Kidney capillary endothelial cell (primary cell): ENCODE measurements at places on chromosomes 3 and 15.
A peak's percentile ranks its signal among the peaks of the same experiment; 100 is the strongest.

- DNase-seq: no peak
Observed at GRCh38 chr15:94631608-94632007, 400.2 kb downstream of the MCTP2 start.

- DNase-seq: no peak
Observed at GRCh38 chr3:141383555-141384129, 15.3 kb downstream of the ZBTB38 start.

DNA sequence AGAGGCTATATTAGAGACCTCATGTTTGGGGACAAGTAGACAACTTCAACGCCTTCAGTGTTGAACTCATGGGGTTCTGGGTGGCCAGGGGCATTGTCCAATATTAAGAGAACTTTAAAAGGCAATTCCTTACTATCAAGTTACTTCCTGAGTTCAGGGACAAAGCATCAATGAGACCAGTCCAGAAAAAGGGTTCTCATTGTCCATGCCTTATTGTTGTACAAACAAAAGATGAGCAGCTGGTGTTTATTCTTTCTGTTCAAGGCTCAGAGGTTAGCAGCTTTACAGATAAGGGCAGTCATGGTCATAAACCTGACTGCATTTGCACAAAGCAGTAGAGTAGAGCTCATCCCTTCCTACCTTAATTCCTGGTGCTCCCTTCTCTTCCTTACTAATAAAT, 18.5 kb upstream of the PDHB start:
- no peak for DNase-seq

DNA sequence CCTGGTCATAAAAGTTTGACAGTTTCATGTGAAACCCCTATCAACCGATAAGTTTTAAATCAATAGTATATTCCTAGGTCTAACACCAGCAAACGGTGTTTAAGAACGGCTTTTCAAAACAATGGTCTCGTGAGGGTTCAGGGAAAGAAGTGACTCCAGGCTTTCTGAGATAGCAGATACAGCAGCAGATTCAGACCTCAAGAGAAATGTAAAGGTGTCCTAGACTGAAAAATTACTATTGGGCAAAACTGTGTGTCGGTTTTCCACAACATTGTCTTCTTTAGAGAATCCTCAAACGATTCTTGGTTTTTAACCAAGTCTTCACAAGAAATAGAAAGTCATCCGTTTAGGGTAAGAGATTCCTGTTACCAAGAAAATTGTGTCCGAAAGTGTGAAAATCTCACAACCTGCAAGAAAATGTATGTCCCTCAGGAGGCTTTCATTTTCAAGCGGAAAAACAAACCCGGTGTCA, 1.2 kb downstream of the SETD2 start:
- peak; percentile 38 for DNase-seq

DNA sequence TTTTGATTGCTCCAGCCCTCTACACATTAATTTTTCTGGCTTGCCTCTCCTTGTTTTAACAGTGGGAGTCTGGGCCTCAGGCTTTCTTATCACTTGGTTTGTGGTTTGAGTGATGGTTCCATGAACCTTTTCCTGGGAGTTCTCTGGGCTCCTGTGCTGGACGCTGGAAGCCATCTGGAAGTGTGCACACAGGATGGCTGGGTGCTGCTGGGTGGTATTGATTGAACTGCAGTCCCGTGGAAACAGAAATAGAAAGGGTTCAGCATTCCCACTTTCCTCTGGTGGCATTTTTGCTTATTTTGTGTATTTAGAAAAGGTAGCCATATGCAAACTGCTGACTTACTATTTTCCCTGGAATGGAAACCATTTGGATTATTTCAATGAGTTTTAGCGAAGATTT, 25.6 kb downstream of the MITF start:
- DNase-seq: no peak

- peak; percentile 83 for DNase-seq
Observed at GRCh38 chr3:115245438-115245837, 98.3 kb upstream of the ZBTB20 start.

- no peak for DNase-seq
Observed at GRCh38 chr3:53812434-53812833, 33.8 kb downstream of the CHDH start.
